ENCODE measurements at places on chromosomes 5 and 9.

- DNase-seq: no peak
Measured at GRCh38 chr5:149162401-149163084, 21.2 kb downstream of the ABLIM3 start.

GRCh38 chr5:167049043-167049663 is 1242.3 kb upstream of the WWC1 start:
- no peak for DNase-seq

DNA sequence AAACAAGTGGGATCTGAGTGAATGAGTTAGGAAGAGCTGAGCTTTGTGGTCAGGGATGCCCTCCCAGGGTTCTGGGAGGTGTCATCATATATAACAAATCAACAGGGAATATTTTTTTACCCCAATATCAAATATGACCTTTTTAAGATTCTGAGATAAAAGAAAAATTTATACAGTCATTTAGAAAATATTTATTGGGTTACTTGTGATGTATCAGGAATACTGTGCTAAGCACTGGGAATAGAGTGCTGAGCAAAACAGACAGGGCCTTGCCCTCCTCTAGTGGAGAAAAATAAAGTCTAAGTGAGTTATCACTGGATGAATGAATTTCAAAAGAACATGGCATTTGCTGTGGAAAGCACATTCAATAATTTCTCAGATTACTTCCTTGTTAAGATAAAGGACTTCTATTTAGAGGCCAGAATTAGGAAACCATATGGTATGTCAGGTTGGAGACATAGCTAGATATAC is 102.9 kb downstream of the BOD1 start:
- no peak for DNase-seq

DNA sequence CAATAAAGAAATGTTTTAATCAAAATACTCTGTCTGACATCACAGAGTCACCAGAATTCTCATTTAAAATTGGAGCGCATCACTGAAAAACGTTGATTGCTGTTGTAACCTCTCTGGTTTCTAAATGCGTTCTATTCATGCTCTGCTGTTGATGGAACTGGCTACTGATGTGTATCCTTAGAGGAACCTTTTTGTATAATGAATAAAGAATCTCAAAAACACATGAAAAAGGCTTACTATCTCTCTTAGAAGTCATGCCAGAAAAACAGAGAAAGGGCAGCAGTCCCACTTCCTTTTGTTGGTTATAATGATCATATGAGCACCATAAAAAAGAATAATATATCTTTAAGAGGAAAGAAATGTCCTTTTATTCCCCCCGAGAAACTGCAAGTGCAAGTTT is 615.5 kb downstream of the TLE1 start:
- DNase-seq: no peak

DNA sequence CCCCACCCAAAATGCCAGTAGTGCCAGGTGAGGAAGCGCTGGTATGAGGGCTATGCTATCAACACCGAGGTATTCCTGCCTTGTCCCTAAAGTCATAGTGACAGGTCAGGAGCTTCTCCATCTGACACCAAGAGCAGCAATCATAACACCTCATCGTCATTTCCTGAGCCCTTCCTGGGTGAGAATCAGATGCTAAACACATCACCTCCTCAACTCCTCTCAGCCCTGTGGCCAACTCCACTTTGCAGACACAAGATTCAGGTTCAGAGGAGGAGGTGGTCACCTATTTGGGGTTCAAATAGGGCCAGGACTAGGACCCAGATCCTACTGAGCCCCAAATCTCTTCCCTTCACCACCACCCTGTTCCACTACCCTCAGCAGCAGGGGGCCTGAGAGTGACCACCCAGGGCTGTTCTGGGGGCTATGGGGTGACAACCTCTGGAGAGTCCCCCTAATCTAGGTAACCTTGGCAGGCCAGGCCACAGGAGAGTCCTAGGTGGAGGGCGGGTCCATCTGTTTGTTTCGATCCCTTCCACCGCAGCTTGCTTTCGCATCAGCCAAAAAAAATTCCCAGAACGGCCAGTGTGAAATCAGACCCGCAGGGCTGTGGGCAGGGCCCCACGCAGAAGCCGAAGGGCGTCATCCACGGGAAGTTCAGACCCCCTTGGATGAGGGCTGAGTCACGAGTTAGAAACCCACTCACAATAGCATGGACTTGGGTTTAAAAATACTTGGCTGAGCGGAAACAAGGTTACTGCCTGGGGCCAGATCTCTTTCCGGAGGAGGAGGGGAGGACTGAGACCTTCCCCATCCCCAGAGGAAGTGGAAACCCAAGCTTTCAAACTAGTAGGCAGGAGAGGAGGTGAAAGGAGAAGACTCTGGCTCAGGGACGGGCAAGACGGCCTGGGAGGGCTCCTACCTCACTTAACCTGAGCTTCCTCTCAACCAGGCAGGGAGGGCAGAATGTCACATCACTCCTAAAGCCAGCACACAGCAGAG is 8.7 kb downstream of the STK10 start:
- DNase-seq: peak; percentile 77

DNA sequence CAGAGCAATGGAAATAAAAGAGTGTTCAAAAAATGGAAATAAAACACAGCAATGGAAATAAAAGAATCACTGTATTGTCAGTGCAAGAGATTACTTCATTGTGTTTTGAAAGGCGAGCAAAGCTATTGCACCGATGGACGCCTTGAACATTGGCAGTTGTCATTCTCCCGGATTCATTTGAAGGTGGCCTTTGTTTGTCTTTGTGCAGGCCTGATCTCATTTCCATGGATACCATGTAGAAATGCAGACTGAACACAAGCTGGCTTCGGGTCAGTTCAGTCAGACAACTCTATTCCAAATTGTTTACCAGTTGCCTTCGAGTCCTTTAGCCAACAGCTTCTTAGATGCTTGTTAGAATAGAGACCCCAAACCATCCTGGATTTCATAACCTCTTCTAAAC is 8.3 kb downstream of the ITGA2 start:
- DNase-seq: no peak

DNA sequence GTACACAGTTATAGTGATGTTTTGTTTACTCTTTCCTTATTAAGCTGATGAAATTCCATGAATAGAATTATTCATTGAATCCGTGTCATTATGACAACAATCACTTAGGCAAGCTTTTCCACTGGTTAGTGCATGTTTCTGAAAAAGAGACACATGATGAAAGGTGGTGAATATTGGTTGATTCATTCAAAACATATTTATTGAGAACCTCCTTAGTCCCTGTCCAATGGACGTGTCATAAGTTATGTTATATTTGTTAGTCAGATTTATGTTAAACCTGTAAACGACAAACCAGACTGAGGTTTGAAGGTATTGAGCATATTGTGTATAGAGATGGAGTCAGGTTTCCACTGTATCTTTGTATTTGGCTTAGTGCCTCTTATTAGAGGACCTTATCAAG is 1888.9 kb upstream of the CDH6 start:
- DNase-seq: no peak

DNA sequence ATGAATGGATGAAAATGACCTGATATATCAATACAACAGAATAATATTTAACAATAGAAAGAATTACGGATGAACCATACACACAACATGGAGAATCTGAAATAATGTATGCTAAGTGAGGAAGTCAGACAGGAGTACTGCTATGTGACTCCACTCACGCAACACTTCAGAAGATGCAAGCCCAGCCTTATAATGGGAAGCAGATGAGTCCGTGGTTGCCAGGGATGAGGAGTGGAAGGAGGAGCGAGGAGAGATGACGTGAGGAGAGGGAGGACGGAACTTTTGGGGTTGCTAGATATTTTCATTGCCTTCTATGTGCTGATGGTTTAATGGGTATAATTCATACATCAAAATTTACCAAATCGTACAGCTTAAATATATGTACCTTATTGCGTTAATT is 55.4 kb upstream of the ERCC6L2 start:
- DNase-seq: no peak

DNA sequence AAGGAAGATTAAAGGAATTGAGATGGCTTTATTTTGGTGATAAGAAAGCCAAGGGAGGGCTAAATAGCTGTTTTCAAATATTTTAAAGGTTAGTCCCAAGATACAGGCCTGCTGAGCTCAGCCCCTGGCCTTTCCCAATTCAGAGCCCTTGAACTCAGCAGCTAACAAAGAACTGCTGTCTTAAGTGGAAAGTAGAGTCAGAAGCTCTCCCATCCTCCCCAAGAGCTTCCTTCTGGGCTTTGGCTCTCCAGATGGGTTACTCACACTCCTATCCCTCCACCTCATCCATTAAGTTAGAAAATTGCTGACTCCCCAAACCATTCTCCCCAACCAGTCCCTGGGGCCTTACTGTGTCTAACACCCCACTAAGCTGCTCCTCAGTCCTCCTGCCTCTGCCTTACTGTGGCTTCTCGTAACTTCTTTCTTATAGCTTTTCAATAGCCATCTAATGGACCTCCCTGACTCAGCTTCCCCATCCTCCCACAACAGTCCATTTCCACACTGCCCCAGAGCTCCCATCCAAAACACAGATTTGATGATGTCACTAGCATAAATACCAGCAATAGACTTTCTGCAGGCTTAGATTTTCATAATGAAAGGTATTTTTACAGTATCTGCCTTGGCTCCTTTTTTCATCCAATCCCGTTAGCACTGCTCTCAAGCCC is 239.1 kb downstream of the ENC1 start:
- DNase-seq: no peak

DNA sequence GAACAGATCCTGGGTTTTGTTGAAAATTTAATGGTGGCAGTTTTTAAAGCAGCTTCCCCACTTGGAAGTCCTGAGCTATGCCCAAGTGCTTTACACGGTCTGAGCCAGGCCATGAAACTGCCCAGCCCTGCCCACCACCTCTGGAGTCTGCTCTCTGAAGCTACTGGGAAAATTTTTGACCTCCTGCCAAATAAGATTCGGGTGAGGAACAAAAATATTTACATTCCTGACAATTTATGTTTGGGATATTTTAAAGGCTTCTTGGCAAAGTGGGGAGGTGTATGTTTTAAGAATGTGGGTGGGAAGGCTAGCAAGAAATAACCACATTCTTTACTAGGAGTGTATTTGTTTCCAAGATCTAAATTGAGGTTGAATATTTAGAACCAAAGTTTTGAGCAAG is 50.0 kb downstream of the HACD4 start:
- no peak for DNase-seq
